SHP77 (cell line): ENCODE measurements at places on chromosomes 16 and 17.

DNA sequence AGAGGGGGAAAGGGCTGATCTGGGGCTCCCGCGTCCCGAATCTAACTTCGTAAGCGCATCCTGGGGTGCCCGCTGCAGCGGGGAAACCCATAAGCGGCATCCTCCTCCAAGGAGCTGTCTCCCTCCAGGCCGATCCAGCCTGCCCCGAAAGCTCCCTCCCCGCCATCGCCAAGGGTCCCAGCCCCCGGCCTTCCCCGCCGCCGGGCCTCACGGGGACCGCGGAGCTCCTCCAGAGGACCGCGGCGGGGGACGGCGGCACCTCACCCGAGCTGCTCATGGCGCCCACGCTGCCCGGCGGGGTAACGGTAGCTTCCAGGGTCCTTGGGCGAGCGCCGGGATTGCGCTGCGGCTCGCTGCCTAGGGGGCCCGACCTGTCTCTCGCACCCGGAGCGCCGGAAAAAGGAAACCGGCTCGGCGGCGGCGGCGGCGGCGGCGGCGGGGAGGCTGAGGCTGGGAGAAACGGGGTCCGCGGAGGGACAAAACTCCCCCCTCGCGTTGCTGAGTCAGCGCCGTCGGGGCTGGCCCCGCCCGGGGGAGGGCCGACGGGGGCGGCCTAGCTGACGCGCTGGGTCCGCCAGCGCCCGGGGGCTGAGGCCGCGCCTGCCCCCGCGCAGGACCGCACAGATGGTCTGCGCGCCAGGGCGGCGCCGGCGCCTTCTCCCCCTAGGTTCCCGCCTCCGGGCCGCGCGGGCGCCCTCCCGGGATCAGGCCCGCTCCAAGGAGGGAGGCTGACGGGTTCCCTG lies at the start of gene BLMH:
BLMH (minus strand) TSS at position 402 of the 743 bp plus-strand sequence; CDS start at position 277, 125 bp downstream.
- peak; percentile 41 for DNase-seq

DNA sequence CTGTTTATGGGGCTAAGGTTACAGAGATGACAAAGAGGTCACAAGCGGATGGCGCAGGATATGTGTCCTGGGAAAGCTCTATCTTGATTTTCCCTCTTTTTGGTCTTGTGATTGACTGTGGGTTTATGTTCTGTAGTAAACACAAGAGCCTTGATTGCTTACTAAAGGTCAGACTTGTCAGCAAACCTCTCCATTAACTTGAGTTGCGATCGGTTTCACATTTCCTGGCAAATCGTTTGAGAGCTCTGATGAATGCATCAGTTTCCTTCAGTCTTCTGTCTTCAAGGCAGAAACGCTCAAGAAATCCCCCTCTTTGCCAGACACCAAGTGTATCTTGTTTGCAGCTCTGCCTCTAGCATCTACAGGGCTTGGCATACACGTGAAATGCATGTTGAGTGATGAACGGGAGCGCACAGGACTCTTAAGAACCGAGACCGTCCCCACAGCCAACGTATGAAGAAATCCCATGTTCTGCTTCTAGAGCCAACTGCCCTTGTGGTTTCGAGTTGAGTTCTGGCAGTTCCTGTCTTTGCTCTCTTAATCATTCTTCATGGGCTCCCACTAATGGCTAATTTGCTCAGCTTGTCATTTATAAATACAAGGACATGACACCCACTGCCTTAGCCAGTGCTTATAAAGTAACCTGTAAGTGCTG lies 143.3 kb downstream of the PITPNC1 start:
- DNase-seq = peak; percentile 43

GRCh38 chr17:75854101-75854748 lies 910 bp downstream of the WBP2 start:
- DNase-seq = no peak

DNA sequence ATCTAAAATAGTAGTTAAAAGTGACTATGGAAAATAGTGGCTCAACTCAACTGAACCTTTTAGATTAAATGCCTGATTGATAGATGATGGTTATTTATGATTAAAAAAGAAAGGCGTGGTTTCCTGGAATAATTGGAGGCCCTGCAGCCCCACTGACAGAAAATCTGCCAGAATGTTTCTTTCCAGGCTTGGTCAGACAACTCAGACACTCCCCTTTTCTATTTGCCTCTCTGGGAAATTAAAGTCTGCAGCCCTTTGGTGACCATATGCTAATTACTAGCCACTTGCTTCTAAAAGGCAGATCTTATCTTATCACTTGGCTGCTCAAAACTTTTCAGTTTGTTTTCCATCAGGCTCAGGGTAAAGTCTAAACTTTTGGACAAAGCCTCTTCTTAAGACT lies 506.0 kb downstream of the TMEM114 start:
- no peak for DNase-seq

DNA sequence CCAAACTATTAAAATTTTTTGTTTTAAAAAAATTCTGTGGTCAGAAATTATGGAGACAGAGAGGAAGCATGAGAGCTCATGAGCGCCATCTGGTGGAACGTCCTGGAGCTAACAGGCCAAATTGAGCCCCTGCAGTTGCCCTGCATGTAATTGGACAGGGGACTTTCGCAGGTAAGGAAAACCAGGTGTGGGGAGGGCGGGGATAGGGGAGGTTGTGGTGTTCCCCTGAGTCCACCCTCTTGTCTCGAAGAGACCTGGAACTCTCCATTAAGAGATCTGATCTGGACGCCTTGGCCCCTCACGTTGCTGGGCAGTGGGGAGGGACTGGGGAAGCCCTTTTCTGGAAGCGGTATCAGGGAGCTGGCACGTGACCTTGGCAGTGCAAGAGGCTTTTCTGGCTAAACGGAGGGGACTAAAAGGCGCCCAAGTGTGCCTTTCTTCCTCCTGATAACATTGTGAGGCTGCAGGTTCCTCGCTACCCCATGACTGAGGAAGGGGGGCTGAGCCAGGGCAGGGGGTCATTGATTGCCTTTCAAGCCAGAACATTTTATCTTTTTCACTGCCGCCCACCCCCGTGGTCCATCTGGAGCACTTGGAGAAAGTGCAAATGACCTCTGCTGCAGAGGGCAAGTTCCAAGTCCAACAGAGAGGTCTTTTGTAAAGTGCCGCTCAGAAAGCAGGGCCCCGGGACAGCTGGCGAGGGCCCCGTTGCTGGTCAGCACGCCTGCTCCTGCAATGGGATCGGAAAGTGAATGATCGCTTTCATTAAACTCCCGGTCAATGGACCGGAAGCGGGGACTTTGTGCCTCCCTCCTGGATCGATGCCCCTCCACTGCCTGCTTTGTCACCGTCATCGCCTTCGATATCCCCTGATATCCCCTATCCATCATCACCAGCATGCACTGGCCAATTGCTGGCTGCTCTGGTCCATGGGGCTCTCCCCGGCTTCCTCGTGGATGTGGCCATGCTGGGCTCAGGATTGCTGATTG lies 18.4 kb downstream of the PDILT start:
- DNase-seq = peak; percentile 5

DNA sequence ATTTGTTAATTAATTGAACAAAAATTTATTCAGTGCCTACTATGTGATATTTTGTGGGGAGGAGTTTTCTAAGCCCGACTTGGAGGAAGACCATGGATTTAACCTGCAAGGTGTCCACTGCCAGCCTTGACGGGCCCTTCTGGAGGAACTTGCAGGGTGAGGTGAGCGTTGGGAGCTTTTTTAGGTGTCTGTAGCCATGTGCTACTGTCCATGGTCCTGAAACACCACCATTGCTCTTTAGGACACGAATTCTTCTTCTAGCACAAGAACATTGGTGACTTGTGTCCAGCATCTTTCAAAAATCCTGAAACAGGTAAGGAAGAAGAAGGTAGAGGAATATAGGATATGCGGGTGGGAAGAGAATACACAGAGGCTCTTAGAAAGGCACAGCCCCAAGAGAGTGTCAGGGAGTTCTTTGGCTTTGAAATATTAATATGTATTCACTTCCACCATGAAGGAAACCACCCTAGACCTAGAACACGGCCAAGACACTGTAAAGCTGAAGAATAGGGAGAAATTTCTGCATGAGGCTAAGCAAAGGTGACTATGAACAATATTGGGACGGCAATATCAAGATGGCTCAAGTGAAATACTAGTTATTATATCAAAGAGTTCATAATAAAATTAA lies 27.9 kb upstream of the OR4D1 start:
- no peak for DNase-seq

DNA sequence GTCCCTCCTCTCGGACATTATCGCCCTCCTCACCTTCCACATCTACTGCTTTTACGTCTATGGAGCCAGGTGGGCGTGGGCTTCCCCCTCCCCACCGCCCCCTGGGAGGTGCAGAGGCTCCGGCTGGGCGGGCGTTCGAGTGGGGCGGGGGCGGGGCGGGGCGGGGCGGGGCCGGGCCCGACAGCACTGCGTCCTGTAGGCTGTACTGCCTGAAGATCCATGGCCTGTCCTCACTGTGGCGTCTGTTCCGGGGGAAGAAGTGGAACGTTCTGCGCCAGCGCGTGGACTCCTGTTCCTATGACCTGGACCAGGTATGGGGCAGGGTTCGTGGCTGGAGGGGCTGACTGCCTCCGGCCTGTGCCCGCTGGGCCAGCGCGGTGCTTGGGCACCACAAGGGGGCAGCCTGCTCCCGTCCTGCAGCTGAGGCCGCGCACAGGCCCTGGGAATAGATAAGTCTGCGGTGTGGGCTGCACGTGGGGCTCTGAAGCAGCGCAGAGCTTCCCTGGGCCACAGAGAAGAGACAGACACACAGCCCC lies 9.2 kb downstream of the PIGQ start:
- DNase-seq = peak; percentile 63

DNA sequence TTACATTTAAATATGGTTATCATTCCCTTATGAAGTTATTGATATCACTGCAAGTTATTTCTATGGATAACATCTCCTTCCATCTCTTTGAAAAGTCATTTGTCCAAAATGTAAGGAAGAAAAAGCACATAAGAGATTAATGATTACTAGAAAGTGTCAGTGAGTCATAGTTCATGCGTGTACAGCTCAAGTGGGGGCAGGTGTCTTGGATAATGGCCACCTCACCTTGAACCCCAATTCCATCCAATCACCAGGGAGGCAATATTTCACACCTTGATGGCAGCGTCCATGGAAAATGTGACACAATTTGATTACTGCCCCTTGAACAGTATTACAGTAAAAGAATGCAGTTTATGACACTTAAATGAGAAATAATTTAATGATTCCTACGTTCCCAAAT lies 358.3 kb upstream of the SOX9 start:
- no peak for DNase-seq

DNA sequence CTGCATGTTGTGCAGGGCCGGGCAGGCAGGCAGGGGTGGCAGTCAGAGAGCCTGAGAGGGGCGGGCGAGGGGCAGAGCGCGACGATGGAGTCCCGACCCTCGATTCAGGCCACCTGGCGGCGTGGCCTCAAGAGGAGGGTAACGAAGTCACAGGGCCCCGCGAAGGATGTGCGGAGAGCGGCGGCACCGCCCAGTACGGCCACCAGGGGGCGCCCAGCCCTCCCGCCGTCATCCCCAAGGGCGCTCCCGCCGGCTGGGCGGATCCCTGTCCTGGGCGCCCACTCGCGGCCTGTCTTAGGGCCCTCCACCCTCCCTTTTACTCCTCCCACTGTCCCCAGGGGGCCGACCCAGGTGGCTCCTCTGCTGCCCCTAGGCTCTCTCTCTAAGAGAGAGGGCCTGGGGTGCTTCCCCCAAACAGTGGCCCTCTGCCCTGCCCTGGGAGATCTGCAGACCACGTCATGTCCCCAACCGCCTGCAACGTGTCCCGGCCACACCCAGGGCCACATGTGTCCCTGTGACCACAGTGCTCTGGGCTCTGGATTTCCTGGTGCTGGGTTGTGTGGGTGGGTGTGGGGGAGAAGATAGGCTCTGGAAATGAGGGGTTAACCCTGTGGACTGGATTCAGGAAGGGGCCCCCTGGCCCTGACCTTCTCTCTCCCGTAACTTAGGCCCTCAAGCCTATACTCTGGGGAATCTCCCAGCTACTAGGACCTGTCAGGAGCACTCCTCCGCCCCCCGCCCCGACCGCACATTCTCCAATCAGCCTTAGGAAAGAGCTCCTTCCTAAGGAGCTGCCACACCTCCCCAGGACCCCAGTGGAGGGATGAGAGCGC lies 5.9 kb downstream of the DPEP2 start:
- peak; percentile 47 for DNase-seq

DNA sequence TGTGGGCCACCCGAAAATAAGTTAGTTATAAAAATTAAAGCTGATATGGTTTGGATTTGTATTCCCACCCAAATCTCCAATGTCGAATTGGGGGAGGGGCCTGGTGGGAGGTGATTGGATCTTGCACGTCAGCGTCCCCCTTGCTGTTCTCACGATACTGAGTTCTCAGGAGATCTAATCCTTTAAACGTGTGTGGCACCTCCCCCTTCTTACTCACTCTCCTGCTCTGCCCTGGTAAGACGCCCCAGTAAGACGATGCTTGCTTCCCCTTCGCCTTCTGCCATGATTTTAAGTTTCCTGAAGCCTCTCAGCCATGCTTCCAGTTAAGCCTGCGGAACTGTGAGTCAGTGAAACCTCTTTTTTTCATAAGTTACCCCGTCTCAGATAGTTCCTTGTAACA lies 35.4 kb downstream of the SYCE1L start:
- peak; percentile 14 for DNase-seq

GRCh38 chr16:2148714-2149629 lies 547 bp downstream of the RAB26 start:
- DNase-seq = no peak

GRCh38 chr16:3825103-3825502 lies 55.4 kb downstream of the CREBBP start:
- DNase-seq = no peak

- DNase-seq = peak; percentile 97
Measured at GRCh38 chr17:7627250-7628121, at the start of gene SAT2. Gene SAT2 (minus strand): TSS chr17:7627821. CDS start chr17:7627635, 186 bp downstream.
